ENCODE measurements at places on chromosomes 11 and 22. TPM values are rescaled to one million over a fixed set of nuclear protein-coding genes. Genes with fewer than 3 reads are reported as not detected.

DNA sequence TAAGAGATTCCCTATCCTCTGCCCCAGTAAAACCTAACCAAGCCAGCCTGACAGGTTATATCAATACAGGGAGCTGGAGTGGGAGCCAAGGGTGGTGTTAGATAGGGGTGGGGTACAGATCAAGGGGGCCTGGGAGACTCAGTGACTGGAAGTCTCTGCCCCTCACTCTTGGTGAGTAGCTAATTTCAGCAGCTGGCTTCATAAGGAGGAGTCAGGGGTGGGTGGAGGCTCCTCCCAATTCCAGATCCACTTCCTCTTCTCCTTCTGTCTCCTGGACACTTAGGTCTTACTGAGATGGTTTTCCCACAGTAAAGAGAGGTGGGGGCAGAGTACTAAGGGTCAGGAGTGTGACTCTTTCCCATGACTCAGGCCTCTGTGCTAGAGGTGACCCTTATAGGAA lies 1.1 kb upstream of the VSIG2 start:
- DNase-seq, result no peak

GRCh38 chr22:37255558-37256006 lies 11.5 kb upstream of the RAC2 start:
- DNase-seq, result no peak

GRCh38 chr11:103338621-103339484 lies 229.6 kb downstream of the DYNC2H1 start:
- DNase-seq, result no peak

DNA sequence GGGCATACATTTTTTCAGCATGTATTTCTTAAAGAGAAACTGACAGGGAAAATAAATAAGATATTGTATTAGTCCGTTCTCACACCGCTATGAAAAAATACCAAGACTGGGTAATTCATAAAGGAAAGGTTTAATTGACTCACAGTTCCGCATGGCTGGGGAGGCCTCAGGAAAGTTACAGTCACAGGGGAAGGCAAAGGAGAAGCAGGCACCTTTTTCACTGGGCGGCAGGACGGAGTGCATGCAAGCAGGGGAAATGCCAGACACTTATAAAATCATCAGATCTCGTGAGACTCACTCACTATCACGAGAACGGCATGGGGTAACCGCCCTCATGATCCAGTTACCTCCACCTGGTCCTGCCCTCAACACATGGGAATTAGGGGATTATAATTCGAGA lies 44.2 kb downstream of the PPFIA1 start:
- DNase-seq, result peak; percentile 39

- no peak for DNase-seq
Observed at GRCh38 chr11:100592619-100593260, 94.3 kb upstream of the ARHGAP42 start.

- DNase-seq, result no peak
Observed at GRCh38 chr11:12376259-12377081, 901 bp upstream of the PARVA start.

GRCh38 chr22:29570456-29570855 lies 10.5 kb downstream of the NIPSNAP1 start:
- no peak for DNase-seq

GRCh38 chr11:103220133-103220532 lies 110.9 kb downstream of the DYNC2H1 start:
- DNase-seq, result no peak

DNA sequence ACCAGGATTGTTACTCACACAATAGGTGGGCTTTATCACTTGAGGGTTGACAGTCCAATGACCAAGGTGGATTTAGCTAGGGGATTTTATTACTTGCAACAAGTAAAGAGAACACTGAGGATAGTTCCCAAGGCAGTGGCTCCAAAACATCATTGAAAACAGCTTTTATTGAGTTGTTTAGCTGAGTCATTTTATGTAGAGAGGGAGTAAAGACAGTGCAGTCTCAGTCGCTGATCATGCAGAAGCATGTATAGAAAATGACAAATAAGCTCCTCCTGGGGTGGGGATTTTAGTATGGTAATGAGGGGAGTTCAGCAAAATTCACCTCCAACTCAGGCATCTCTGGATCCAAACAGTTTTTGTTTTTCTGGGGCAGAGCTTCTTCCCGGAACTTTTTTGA lies 163.0 kb upstream of the CCDC179 start:
- DNase-seq, result no peak

KRTAP5-9 gene
- total RNA-seq, result not detected

GPR83 gene
- not detected for total RNA-seq

GUCY1A2 gene
- total RNA-seq, result 2.0 TPM

SEC14L6 gene
- total RNA-seq, result 5.8 TPM

THAP7 gene
- 29.7 TPM for total RNA-seq

HTR3B gene
- not detected for total RNA-seq

All from kidney epithelial cell (primary cell).